ENCODE measurements at places on chromosomes 6 and 20. TPM values are rescaled to one million over a fixed set of nuclear protein-coding genes. Genes with fewer than 3 reads are reported as not detected.

DNA sequence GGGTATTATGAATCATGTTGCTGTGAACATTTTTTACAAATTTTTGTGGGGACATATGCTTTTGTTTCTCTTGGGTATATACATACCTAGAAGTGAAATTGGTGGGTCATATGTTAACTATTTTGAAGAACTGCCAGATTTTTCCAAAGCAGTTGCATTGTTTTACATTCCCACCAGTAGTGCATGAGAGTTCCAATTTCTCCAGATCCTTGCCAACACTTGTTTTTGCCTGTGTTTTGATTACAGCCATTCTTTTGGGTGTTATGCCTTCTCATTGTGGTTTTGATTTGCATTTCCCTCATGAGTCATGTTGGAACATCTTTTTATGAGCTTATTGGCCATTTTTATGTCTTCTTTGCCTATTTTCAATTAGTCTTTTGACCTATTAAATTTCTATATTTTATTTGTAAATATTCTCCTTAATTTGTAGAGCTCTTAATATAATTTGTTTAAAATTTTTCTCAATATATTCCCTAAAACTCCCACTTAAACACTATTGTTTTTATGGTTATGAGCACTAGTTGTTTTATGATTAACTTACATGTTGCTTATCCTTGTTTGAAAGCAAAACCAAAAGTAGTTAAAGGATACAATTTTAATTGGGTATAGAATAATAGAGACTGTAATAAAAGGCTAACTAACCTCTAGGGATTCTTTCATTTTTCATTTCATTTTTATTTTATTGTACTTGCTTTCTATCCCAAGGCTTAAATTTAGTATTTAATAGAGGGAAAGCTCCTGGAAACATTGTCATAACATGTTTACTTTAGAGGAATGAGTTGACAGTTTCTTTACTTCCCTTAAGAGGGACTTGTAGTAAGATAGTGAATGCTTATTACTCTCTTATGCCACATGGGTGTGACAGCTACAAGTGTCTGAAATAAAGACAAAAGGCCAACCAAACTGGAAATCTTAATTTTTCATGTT, 5.5 kb downstream of the UBR2 start:
- DNase-seq: no peak

GRCh38 chr6:19444481-19444880, 392.7 kb upstream of the ID4 start:
- DNase-seq: no peak

- DNase-seq: peak; percentile 99
Measured at GRCh38 chr6:111873178-111874024, at the start of gene FYN. Gene FYN, minus strand, starts transcription at chr6:111873452. Its CDS starts 153,401 bp downstream, at chr6:111720051.

DNA sequence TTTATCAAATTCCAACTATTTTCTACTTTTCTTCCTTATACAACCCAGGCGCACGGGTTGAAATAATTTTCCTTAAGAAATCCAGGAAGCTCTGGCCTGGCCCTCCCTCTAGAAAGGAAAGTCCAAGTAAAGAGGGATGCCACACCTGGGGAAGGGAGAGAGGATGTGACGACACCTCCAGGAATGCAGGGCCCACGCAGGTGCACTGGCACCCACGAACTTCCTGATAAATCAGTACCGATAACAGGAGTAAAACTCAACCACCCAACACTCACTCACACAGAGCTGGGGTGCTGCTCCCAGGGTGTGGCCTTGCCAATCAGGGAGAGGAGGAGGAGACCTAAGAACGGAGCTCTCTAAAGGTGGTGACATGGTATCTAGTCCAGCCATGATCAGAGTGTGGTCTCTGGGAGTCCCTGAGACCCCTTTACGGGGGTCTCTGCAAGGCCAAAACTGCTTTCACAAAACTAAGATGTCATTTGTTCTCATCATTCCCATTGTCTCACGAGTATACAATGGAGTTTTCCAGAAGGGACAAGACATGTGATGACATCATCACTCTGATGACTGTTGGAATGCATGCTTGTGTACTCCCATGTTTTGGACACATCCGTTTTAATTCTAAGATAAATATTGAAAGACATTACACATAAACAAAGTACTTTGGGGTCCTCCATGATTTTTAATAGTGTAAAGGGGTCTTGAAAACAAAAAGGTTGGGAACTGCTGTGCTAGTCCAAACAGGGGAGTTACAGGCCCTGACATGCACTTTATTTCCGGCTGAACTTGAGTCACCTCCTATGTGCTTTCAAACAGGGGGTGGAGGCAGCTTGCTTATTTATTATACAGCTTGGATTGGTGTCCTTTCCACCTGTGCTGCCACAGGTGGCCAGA, 2.2 kb upstream of the PARD6B start:
- DNase-seq: no peak

GRCh38 chr6:151351146-151351700, 40.1 kb downstream of the ZBTB2 start:
- peak; percentile 68 for DNase-seq

- DNase-seq: no peak
Measured at GRCh38 chr6:10528158-10528981, 7.2 kb downstream of the GCNT2 start.

DNA sequence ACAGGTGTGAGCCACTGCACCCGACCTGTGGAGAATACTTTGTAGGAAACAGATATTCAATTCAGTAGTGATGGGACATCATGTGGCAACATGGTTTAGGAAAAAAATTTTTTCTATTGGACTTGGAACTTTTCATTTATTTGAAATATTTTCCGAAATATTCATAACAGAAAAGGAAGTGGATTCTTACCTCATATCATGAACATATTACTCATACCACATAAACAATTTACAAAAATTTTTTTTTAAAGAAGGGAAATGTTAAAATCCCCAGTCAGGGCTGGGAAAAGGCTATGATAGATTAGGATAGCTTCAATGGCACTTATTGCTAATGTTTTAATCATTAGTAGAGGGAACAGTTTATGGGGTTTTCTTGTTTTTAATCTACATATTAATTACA, 6.8 kb upstream of the ALDH8A1 start:
- no peak for DNase-seq

DNA sequence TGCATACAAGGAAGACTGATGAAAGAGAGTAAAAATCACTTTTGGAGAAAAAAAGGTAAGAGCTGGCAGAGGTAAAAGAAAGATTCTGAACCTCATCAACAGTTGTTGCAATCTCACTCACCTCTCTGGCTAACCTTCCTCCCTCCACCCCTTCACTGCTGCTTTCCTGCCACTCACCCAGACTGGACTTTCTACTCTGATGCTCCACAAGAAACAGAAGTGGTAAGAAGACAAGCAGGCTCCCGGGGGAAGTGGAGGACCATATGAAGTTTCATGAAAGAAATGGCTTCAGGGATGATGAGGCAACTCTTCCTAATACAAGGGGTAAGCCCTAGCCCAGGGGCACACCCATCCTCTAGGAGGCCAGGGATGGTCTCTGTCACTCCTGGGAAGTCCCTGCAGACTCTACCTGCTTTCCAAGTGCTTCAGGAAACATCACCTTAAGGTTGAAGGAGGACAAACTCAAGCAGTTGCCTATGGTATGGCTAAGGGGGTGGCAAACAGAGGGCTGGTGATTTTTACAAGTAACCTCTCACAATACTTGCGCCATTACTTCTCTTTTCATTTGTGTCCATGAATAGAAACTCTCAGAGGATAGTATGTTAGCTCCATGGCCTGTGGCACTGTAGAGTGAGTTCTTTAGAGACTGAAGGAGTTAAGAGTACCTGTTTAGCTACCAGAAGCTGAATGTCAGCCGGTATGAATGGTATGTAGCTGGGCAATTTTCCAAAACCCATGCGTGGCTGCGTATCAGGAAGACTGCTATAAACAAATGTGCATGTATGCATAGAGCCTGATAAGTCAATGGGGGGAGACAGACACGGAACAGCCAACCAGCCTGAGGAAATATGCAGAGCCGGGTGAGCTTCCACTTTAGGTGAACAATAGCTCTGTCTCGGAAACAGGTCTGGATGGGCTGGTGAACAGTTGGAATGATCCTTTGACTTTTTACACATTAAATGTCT, 112.0 kb downstream of the BACH2 start:
- DNase-seq: no peak

DNA sequence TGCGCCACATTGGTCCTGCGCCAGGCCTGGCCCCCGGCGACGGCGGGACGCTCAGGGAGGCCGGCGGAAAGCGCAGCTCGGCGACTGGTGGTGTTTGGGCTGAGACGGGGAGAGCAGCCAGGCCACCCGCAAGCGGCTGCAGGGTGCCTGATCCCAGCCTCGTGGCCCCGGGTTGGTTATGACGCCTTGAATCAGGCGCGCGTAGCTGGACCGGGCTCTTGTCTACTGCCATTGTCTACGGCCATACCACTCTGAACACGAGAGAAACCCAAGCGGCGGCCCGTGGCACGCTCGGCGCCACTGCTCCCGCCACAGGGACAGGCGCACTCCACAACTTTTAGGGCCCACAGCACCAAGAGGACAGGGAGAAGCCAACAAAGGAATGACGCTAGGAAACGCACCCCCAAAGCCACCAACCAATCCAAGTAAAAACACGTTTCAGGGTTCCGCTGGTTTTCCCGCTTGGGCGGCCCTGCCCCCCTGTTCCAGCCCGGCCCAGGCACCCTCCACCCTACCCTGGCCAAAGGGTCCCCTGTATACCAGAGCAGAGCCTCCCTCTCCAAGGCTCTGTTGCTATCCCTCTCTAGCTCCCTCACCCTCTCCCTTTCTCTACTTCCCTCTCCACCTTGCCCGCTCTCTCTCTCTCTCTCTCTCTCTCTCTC, 1849.3 kb upstream of the DEFB115 start:
- no peak for DNase-seq

GRCh38 chr6:90918361-90918760, 331.5 kb upstream of the MAP3K7 start:
- DNase-seq: no peak

DNA sequence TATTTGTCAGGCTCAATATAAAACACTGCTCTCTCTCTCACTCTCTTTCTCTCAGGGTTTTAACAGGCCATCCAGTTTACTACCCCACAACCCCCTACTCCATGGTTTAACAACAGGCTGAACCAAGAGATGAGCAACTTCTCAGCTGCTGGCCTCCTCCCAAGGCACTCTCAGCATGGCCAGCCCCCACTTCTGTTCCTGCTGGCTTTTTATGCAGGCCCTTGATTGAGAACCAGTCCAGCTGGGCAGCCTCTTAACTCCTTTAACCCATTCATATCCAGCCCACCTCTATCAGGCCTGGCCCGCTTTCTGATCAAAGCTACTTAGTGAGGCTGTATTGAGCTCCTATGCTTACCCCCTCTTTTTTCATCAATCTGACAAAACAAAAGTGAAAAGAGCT, 346.8 kb upstream of the POU3F2 start:
- DNase-seq: no peak

Gene SGK2
- 14.0 TPM for total RNA-seq

Gene IRF4
- total RNA-seq: 6.3 TPM

Gene SLC17A2
- total RNA-seq: not detected

Gene WFDC2
- total RNA-seq: not detected

Gene PARD6B
- total RNA-seq: 2.0 TPM

Gene IP6K3
- total RNA-seq: 0.13 TPM

Gene SYNDIG1
- 0.77 TPM for total RNA-seq

Gene TAF4
- 13.0 TPM for total RNA-seq

Gene IRAK1BP1
- 2.5 TPM for total RNA-seq

Gene CD93
- 105 TPM for total RNA-seq

Gene GOPC
- total RNA-seq: 15.3 TPM

All from mesenteric fat pad (tissue), 1 donor.